ENCODE measurements at places on chromosomes 6 and 20. TPM values are rescaled to one million over a fixed set of nuclear protein-coding genes. Genes with fewer than 3 reads are reported as not detected.

The OPRL1 gene
- total RNA-seq, result 1.7 TPM

The LY6G6D gene
- total RNA-seq, result not detected

The CAPN11 gene
- total RNA-seq, result 0.39 TPM

The ZNF165 gene
- total RNA-seq, result 6.1 TPM

The PHACTR3 gene
- total RNA-seq, result not detected

DNA sequence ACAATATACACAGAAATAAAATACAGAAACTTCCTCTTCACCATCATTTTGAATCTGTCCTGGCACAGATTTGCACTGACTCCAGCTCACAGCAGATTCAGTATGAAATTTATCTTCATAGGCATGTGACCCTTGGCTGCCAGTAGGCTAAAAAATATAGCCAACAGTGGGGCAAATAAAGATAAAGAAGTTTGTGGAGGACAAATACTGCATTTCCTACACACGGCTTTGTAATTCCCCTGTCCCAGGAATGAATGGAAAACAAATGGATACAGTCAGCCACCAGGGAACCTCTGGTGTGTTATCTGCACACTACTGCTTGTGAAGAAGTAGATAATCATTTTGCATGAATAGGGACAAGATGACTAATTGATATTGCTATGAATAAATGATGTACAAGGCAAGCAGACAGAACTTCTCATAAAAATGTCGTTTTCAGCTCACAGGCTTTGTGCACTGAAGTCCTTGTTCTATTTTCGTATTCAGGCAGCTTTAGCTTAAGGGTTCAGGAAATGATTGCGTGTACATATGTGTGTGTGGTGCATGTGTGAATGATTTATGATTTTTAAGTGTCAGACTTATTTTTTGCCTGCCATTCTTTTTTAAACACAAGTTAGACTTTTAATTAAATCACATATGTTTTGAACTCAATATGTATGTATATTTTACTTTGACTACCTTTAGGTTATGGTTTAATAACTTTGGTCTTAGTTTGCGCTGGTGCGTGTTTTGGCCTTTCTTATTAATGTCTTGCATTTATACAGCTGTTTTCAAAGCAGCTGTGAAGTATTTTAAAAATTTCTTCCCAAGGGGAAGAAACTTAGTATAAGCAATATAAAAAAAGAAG, 543.8 kb upstream of the JAG1 start:
- DNase-seq, result no peak

DNA sequence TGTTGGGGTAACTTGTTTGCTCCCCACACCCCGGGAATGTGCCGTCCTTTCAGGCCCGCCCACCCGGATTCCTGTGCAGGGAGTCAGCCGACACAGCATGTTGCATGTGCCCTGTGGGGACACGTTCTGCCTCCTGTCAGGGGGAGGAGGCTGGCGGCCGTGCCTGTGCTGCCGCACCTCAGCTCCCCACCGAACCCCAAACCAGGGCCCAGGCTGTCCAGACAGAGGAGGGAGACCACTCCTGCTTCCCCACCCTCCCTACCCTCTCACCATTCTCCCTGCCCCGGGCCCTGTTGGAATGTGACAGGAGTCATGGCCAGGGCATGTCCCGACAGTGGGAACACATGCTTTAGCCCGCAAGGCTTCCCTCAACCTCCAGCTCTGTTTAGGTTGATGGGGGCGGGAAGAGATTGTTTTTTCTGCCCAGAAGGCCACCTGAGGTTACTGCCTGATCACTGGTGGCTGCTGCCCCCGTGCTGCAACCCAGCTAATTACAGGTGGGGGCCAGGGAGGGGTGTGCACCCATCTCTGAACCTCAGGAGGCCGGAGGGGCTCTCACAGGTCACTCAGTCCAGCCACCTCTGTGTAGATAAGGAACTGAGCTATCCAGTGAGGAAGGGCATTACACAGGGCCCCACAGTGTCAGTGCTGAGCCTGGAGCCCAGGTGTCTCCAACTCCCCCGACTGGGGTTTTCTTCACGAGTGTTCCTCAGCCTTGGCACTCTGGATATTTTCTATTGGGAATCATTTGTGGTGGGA, 13.6 kb downstream of the LRRC73 start:
- DNase-seq, result peak; percentile 27

DNA sequence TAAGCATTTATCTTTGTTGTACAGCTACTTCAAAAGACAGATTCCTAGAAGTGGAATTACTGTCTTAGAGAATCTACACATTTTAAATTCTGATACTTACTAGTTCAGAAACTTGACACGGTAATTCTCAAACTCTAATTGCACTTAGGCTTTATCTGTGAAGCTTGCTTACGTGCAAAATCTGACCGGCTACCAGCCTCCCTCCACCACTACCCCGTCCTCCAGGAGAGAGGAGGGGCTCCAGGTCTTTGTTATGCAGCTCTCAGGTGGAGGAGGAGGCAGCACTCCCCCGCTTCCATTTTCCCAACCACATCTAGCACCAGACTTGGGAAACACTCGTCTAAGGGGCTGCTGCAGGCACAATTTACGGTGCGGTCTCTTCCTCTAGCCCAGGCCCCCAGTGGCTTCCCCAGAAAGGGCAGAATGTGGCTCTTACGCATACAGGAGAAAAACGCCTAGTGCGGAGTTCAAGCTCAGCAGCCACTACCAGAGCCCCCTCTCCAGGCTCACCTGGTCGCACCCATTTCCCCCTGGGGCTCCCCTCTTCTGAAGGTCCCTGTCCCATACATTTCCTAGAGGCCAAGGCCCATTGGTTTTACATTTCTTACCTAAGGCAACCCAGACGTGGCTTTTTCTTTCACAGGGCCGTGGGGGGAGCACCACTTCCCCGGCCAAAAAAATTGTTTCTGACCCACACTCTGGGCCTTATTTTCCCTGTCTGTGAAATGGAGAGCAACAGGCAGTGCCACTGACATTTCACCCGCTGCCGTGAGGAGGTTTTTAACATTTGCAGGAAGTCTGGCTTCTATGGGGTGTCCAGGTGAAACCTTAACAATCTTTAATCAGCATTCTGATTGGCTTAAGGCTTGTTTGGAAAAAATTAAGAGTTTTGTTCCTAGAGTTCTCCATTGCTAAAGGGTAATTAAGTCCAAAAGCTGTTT, 1.6 kb upstream of the TGIF2 start:
- DNase-seq, result no peak

DNA sequence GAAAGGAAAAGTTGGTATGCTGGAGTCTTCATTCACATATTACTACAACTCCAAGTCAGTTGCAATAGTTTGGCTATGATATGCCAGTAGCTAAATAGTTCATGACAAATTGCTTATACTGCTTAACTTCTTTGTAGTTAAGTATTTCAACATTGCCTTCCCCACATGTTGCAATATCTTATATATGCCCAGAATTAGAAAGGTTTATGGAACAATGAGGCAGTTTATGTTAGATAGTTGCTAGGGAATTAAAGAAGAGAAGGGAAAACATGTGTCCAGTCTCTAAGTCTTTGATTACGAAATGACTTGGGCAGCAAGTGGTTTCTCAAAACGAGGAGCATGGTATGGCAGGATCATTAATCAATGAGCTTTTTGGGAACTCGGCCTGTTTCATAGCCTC, 145.8 kb downstream of the PLCB4 start:
- no peak for DNase-seq

DNA sequence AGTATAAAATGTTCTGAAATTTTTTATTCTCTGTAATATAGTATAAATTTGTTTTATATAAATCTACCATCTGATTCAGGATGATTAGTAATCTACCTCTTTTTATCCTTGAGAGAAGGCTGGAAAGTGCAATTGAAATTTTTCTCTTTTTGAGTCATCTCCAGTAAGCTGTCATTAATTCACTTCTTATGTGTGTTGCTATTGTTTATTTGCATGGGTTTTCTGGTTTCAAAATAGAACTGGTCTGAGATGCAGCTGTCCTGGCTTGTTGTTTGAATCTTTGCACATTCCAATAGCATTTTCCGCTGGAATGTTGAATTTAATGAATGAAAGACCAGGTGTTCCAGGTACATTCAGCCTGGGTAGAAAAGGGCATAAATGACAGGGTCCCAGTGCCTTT, 24.3 kb upstream of the TAB2 start:
- DNase-seq, result no peak

DNA sequence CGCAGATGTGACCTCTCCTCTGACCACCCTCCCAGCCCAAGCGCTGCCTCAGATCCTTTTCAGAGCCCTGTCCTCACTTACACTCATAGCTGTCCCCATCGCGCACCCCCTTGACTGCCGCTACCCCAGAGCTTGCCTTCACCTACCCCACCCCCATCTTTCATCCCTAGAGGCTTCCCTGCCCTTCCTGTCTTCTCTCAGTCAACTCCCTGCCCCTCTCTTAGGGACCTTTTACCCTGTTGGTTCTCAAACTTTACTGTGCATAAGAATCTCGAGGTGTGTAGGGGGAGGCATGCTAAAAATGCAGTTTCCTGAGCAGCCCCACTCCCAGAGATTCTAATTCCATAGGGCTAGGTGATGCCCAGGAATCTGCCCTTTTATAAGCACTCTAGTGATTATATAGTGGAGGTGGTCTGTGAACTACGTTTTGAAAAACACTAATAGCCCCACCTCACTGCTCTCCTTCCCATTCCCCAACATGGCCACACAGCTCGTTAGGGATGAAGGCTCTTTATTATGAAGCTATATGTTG, 725 bp downstream of the TM9SF4 start:
- no peak for DNase-seq

DNA sequence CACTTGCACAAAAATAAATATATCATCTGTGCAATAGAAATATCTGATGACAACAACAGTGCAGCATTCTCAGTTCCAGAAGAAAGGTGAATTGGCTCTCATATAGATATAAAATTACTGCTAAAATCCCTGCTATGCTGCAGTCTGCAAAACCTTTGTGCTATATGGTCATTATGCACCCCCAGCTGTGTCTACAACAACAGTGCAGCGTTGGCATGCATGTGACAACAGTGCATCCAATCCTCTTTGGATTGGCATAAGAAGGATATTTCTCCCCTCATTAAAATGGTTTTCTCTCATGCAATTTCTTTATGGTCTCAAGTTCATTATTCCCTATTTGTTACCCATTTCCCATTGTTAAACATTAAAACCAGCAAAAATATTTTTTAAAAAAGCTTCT, 23.1 kb downstream of the OR2B6 start:
- no peak for DNase-seq

GRCh38 chr6:143579703-143580102, 68.2 kb upstream of the FUCA2 start:
- no peak for DNase-seq

All from activated T-cell treated with anti-CD3 and anti-CD28 coated beads, Interleukin-2, amount 50 U/mL, for 72 hours (primary cell).